ENCODE measurements at places on chromosomes 1 and 21.

DNA sequence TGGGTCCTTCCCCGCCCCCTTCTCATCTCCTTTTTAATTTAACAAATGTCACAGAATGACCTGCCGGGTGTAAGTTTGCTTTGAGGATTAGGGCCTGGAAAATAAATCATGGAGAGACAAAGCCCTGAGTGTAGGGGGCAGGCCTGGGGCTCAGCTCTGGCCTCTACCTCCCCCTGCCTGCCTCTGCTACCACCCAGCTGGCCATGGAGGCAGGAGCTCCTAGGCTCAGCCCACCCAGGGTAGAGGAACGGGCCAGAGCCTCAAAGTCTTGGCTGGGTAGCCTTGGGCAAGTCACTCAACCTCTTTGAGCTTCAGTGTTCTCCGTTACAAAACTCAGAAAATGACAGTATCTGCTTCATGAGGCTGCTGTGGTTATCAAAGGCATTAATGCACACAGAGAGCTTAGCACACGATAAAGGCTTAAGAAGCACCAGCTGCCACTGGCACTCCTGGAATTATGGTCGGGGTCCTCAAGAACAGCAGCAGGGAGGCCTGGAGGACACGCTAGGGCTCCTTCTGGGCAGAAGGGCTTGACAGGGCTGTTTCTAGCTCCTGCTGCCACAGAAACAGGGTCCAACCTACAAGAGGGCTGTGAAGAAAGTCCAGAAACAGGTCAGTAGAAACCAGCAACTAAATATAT is 39.0 kb downstream of the LRP8 start:
- no peak for DNase-seq

GRCh38 chr1:178092878-178093493 is 918 bp upstream of the RASAL2 start:
- no peak for DNase-seq

- DNase-seq: no peak
These were observed 11.1 kb downstream of the CYP4B1 start for GRCh38 chr1:46809904-46810303.

GRCh38 chr1:78038491-78038939 is 7.3 kb upstream of the GIPC2 start:
- no peak for DNase-seq

DNA sequence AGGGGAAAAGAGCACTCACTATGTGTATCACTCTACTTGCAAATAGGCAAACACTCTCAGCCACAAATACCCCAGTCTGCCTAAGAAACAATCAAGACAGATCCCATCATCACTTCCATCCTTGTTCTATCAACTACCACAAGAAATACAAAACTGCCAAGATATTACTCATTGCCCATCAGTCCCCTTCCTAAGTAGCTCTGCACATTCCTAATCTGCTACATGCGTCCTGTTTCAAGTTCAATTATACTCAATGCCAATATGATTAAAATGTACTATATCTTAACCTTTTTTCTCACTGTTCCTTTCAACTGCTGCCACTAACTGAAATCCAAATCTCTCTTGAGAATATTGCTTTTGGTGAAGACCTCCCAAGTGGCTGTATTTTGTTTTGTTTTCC is 1688.4 kb downstream of the PLA2G4A start:
- no peak for DNase-seq

DNA sequence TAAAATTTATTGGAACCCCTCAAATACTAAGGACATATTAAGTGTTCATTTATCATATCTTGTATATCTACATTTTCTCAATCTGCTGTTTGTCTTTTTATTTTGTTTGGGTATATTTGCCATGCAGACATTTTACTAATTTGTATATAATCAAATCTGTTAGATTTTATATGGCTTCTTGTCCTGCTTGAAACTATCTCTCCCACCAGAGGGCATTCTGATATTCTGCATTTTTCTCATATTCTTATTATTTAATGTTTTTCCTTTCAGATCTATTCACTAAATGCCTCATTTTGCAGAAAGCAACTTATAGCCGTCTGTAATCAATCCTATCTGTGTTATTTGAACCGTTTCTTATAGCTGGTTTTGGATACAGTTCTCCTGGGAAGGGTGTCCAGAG is 745.5 kb downstream of the LRRIQ3 start:
- no peak for DNase-seq

- peak; percentile 36 for DNase-seq
These were observed 24.3 kb downstream of the EYA3 start for GRCh38 chr1:28064064-28064463.

DNA sequence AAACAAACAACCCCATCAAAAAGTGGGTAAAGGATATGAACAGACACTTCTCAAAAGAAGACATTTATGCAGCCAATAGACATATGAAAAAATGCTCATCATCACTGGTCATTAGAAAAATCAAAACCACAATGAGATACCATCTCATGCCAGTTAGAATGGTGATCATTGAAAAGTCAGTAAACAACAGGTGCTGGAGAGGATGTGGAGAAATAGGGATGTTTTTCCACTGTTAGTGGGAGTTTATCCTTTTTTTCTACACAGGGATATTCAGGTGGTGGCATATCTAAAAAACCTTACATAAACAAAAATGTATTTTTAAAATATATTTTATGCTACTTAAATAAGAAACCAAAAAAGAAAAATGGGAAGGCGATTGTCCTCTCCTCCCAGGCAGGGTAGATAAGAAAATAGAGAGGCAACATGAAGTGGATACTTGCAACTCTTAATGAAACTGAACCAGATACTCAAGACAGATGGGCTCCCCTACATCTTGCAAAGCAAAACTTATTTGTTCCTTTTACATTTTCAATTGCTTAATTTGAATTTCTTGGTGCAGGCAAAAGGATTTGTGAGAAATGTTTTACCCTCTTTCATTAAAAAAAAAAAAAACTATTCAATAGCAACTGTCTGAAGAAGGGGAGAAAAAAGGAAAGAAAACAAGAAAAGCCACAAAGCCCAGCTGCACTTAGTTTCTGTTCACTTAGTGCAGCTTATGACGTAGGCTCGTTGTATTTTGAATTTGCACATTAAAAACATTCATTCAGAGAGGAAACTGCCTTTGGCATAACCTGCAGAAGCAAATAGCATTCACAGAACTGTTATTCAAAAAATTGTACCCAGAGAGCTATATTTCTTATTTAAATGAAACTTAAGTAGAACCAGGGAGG is 36.9 kb upstream of the RGS1 start:
- DNase-seq: no peak

- DNase-seq: no peak
These were observed 52.2 kb downstream of the SIPA1L2 start for GRCh38 chr1:232577772-232578171.

DNA sequence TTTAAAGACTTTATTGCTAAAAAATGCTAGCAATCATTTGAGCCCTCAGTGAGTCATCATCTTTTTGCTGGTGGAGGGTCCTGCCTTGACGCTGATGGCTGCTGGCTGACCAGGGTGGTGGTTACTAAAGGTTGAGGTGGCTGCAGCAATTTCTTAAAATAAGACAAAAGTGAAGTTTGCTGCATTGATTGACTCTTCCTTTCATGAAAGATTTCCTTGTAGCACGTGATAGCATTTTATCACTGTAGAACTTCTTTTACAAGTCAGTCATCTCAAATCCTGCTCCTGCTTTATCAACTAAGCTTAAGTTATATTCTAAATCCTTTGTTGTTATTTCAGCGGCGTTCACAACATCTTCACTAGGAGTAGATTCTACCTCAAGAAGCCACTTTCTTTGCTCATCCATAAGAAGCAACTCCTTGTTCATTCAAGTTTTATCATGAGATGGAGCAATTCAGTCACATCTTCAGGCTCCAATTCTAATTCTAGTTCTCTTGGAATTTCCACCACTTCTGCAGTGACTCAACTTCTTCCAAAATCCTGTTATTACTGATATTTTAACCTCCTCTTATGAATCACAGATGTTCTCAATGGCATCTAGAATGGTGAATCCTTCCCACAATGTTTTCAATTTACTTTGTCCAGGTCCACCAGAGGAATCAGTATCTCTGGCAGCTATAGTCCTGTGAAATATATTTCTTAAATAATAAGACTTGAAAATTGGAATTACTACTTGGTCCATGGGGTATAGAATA is 17.6 kb upstream of the RGS1 start:
- DNase-seq: no peak

DNA sequence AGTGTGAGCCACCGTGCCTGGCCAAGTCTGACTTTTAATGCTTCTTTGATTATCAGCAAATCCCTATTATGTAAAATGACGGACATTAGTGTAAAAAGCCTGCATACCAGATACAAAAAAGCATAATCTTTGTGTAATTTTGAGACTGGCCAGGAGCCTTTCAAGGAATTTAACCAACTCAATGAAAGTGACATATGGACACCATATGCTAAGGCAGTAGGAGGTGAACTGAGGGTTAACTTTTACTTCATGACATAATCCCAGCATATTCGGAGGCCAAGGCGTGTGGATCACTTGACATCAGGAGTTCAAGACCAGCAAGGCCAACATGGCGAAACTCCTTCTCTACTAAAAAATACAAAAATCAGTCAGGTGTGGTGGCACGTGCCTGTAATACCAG is 94.6 kb downstream of the EIF4G3 start:
- DNase-seq: no peak

GRCh38 chr1:193060938-193061337 is 1.5 kb downstream of the RO60 start:
- DNase-seq: no peak

DNA sequence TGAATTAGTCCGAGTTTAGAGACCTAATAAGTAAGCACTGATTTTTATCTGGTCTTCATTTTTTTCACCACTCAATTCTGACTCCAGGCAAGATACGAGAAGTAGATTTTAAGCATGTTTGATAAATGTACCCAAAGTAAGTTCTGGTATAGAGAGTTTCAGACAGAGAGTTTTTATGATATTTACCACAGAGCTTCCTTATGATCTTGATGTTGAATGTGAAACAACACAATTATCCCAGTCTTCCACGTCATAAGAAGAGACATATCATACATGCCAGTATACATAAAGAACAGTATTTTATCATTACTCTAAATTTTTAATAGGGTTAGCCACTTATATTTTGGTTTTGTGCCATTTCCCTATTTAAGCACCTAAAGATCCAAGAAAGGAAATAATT is 7.8 kb upstream of the NCMAP start:
- no peak for DNase-seq

DNA sequence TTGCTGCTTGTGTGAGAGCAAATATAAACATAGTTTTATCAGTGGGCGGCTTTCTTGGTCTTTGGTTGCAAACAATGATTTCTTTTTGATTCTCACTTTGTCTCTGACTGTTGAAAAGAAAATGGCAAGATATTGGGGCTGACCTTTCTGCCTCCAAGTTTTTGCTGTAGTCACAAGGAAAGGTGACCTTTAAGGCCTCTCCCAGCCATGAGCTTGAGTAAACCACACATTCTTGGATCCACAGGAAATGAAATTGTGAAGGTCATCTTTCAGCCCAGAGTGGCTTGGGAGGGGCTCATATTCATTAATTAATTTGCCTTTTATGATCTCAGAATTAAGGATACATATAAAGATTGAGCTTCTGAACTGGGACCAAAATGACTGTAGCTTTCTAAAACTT is 241.6 kb downstream of the BACH1 start:
- no peak for DNase-seq

- no peak for DNase-seq
These were observed 27.1 kb downstream of the MPZL1 start for GRCh38 chr1:167748906-167749305.

GRCh38 chr1:76268341-76268740 is 193.8 kb downstream of the ST6GALNAC3 start:
- peak; percentile 45 for DNase-seq

- no peak for DNase-seq
These were observed 130.7 kb upstream of the BMP8A start for GRCh38 chr1:39360731-39361130.

- no peak for DNase-seq
These were observed 90.4 kb downstream of the KCNN3 start for GRCh38 chr1:154779551-154780189.

DNA sequence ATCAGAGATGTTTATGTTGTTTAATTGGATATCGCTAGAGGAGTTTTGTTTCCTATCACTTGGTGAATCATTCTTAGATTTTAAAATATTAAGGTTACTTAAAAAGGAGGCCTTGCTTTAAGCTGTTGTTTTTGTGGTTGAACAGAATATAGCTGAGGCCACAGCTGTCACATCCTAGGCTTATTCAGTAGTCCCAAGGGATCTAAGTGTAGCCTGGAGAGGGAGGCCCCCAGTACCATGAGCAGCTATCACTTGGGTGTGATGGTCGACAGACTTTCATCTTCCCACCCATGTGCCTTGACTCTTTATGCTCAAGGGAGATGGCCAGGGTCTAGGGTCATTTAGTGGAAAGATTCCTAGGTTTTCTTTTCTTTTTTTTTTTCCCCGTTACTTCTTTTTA is 278.7 kb downstream of the HHAT start:
- no peak for DNase-seq

DNA sequence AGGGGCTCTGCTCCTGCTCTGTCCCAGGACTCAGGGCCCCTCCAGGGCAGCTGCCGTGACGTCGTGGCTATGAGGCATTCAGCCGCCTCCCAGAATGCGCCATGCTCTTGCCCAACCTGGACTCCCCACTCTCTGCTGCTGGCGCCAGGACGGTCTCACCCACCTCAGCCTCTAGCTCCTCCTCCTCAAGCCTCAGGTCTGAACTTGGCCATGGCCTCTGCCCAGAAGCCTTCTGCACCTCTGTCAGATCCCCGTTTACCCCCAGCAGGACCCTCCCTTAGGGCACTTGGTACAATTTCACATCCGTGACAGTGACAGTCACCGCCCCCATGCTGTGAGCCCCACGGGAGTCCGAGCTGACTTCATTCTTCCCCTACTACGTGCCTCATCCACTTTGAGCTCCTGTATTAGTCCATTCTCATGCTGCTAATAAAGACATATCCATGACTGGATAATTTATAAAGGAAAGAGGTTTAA is 4.9 kb downstream of the CSTB start:
- no peak for DNase-seq

DNA sequence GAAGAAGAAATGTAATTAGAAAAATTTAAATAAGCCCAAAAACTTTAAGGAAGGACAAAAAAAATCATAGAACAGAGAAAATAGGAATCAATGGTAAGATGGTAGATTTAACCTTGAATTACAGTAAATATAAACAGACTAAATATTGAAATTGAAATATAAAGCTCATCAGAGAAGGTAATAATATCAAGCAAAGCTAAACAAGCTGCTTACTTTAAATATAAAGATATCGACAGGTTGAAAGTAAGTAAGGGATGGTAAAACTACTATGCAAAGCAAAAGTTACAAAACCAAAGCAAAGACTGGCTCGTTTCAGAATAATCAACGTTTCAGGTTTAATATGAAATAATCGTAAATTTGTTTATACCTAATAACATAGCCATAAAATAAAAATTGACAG is 137.0 kb upstream of the KCNJ15 start:
- no peak for DNase-seq
